Activated CD4-positive, alpha-beta T cell treated with anti-CD3 and anti-CD28 coated beads, Interleukin-2, Interleukin-6, amounts not matched to agents 100 ng/mL and 50 ng/mL, durations not matched to agents 16 hours and 8 hours (primary cell): ENCODE measurements at places on chromosomes 7 and 10.

DNA sequence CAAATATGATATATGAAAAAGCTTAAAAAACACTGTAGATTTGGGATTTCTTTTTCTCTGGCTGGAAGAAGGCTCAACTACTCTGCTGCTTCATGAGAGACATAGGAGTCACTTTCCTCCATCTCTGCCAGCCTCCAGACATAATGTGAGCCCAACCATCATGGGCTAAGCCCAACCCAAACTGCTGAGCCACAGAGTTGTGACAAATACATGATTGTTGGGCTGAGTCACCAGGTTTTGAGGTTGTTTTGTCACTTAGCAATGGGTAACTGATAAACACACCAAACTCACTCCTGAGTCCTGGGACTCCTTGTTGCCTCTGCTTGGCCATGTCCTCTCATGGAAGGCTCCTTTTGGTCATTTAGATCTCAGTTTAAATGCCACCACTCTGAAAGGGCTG is 381.8 kb upstream of the FZD8 start:
- DNase-seq = no peak

DNA sequence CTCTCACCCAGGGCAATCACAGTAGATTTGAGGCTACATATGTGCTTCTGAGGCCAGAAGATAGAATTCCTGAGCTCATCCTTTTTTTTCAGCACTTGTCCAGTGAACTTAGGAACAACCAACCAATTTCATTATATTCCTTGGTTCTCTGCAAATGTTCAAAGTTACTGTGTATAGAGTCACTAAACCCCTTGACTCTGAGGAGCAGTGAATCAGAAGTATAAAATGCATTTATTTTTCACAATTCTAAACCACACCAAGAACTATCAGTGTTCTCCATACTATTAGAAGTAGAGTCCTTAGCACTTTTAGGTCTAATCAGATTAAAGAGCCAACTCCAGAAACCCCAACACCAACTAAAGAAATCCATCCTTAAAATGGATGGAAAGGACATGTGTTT is 19.6 kb upstream of the PAPSS2 start:
- no peak for DNase-seq

GRCh38 chr10:69406302-69406811 is 10.4 kb downstream of the TACR2 start:
- no peak for DNase-seq

DNA sequence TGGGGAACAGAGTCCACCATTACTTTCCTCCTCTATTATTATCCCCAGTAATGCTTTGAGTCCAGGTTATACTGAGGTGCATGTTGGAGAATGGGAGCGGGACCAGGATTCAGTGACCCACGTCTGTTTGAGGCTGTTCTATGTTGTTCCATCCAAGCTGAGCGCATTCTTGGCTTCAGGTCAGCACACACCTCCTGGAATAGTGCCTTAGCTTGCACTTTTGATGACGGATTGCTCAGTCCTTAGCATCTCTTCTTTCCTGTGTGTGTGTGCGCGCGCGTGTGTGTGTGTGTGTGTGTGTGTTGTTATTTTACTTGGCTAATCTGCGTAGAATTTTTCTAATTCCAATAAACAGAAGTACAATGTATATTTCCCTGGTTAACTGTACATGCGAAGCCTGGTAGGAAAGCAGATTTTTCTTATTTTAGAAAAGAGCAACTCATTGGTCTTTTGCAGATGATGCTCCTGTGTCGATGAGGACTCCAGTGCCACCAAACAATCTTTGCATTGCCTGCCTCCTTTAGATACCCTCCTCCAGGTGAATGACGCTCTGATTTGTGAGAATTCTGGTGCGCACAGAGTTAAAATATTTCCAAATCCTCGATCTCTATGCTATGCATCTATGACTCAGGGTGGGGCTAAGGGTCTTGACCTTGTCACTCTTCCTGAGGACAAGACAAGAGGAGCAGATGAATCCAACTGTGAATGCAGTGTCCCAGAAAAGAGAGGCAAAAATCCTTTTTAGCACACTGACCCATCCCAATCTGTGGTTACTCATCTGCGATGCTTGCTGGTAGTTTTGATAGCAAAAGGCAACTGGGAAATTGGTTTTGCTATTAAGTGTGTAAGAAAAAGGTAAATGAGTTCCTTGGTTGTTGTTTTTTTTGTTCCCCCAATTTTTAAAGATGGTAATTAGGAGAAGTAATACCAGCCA is 13.3 kb upstream of the CELF2 start:
- DNase-seq = no peak
